Endodermal cell (in vitro differentiated cells): ENCODE measurements at places on chromosomes 11 and 22. TPM values are rescaled to one million over a fixed set of nuclear protein-coding genes. Genes with fewer than 3 reads are reported as not detected.

DNA sequence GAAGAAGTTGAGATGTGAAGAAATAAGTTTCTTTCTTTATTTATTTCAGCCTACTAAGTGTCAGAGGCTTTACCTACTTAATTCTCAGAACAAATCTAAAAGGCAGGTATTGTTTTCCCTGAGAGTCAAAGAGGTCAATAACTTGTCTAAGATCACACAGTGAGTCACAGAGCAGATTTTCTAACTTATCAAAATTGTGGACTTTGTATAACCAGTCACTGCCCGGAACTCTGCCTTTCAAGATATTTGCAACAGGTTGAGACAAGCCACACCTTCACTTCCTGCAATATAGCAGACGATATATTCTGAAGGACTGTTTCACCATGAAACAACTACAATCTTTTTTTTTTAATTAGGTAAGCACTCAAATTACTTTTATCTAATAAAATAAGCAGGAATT is 10.5 kb upstream of the MMP3 start:
- H3K4me1 ChIP-seq, result no peaks in the 10 kb centered on the region
- no peaks in the 10 kb centered on the region for H3K27me3 ChIP-seq
- H3K36me3 ChIP-seq, result no peaks in the 10 kb centered on the region

DNA sequence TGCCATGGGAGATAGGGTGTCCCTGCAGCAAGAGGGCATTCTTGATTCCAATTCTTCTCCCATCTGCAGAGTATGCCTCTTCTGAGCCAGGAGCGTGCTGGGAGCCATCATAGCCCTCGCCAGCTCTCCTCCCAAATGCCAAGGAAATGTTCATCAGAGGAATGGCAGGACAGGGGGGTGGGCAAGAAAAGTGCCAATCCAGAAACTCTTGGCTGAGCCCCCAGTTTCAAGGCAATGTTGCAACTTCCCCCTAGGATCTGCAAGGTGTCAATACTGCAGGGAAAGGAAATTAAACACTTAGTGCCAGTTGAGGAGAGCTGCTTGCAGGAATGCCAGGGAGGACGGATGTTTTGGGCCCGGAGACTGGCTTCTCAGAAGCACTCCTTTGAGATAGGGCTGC is 94.8 kb upstream of the PRDM11 start:
- H3K4me1 ChIP-seq, result no peaks in the 10 kb centered on the region
- H3K27me3 ChIP-seq, result no peaks in the 10 kb centered on the region
- no peaks in the 10 kb centered on the region for H3K36me3 ChIP-seq
- no peak overlapping the region for H3K4me3 ChIP-seq
- no peak overlapping the region for H3K27ac ChIP-seq

GRCh38 chr11:1156506-1157340 is 1.0 kb upstream of the MUC5AC start:
- H3K36me3 ChIP-seq, result no peaks in the 10 kb centered on the region
- H3K27ac ChIP-seq, result no peak overlapping the region
- no peaks in the 10 kb centered on the region for H3K27me3 ChIP-seq
- DNase-seq, result no peak

YPEL1 gene
- 9.3 and 13.4 TPM in 2 replicates for total RNA-seq

DNA sequence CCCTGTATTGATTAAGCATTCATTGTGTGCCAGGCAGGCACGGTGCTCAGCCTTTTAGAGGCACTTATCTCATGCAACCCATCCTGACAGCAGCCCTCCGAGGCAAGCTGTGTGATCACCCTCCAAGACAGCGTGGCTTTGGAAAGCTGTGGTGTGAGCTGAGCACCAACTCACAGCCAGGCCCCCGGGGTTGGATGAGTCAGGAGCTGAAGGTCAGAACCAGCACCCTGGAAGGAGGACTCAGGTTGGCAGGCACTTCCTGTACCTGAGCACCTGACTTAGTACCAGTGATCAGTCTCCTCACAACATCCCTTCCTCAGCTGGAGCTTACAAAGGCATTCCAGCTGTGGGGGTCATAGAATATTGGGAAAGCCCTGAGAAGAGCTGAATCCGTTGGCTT is 9.0 kb downstream of the PATZ1 start:
- peaks cover 10% of the 10 kb centered on the region for H3K4me1 ChIP-seq
- H3K27ac ChIP-seq, result no peak overlapping the region
- no peaks in the 10 kb centered on the region for H3K27me3 ChIP-seq
- no peak overlapping the region for H3K4me3 ChIP-seq
- no peak for DNase-seq

- H3K4me1 ChIP-seq, result no peaks in the 10 kb centered on the region
- no peak for DNase-seq
- no peak overlapping the region for H3K27ac ChIP-seq
- peaks cover 26% of the 10 kb centered on the region for H3K36me3 ChIP-seq
These were observed 38.9 kb downstream of the OR10A6 start for GRCh38 chr11:7892059-7892699.

DNA sequence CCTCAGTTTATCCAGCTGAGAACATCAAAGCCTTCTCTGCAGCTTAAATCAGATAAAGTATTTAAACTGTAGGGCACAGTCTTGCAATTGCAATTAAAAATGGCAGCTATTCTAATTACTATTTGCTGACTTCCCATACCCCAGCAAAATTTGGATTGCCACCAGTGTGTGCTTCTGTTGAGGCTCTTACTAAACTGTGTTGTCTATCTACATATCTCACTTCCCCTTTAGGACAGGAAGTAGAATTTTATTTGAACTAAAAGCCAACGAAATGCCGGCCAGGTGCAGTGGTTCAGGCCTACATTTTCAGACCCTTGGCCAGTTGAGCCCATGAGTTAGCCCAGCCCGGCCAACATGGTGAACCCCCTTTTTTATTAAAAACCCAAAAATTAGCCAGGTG is 7.1 kb downstream of the SAA4 start:
- no peak overlapping the region for H3K4me3 ChIP-seq
- H3K36me3 ChIP-seq, result no peaks in the 10 kb centered on the region
- DNase-seq, result no peak
- H3K27me3 ChIP-seq, result no peaks in the 10 kb centered on the region
- H3K27ac ChIP-seq, result no peak overlapping the region

DNA sequence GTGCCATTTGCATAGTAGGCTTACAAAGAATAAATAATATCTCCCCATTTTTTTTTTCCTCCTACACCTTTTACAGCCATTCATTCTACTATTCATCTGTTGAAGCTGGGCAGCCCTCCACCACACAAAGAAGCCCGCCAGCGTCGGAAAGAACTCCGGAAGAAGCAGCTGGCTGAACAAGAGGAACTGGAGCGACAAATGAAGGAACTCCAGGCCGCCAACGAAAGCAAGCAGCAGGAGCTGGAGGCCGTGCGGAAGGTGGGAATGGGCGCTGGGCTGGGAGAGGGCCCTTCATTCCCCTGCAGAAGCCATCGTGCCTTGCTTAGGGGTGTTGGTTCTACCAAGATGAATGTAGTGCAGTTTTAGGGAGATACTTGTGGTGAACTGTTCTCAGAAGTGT is 68.6 kb downstream of the SWAP70 start:
- no peak for DNase-seq
- H3K27ac ChIP-seq, result peak overlapping the region; percentile 70
- no peaks in the 10 kb centered on the region for H3K4me1 ChIP-seq
- H3K27me3 ChIP-seq, result no peaks in the 10 kb centered on the region
- H3K4me3 ChIP-seq, result no peak overlapping the region

KRTAP5-1 gene
- total RNA-seq, result not detected in 3 replicates

KDM4D gene
- total RNA-seq, result 1.2 and 1.7 TPM in 2 replicates

UBE2L6 gene
- total RNA-seq, result 11.3 to 14.2 TPM (median 12.5 TPM) in 3 replicates

DNA sequence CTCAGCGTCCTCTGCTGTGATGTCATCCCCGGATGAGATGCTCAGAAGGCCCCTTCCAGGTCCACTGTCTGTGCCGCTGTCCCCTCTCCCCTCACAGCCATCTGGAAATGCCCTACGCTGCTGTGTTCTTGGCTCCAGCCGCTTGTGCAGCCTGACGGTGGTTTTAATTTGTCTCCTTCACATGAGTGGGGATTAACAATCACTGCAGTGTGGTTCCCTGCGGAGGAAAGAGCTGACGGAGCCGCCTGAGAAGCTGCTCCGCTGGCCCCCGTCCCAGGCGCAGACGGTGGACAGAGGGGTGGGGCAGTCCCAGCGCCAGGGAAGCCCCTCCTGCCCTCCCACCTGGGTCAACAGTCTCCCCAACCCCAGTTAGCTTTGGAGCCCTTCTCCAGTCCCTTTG is 67.5 kb upstream of the PHF21B start:
- H3K4me3 ChIP-seq, result no peak overlapping the region
- no peak overlapping the region for H3K27ac ChIP-seq
- no peaks in the 10 kb centered on the region for H3K27me3 ChIP-seq
- no peak for DNase-seq
- H3K36me3 ChIP-seq, result no peaks in the 10 kb centered on the region

- H3K27me3 ChIP-seq, result no peaks in the 10 kb centered on the region
- H3K27ac ChIP-seq, result no peak overlapping the region
- no peak overlapping the region for H3K4me3 ChIP-seq
- H3K4me1 ChIP-seq, result peaks cover 8% of the 10 kb centered on the region
- DNase-seq, result no peak
These were observed 497.5 kb downstream of the SOX6 start for GRCh38 chr11:15858881-15859280.

DNA sequence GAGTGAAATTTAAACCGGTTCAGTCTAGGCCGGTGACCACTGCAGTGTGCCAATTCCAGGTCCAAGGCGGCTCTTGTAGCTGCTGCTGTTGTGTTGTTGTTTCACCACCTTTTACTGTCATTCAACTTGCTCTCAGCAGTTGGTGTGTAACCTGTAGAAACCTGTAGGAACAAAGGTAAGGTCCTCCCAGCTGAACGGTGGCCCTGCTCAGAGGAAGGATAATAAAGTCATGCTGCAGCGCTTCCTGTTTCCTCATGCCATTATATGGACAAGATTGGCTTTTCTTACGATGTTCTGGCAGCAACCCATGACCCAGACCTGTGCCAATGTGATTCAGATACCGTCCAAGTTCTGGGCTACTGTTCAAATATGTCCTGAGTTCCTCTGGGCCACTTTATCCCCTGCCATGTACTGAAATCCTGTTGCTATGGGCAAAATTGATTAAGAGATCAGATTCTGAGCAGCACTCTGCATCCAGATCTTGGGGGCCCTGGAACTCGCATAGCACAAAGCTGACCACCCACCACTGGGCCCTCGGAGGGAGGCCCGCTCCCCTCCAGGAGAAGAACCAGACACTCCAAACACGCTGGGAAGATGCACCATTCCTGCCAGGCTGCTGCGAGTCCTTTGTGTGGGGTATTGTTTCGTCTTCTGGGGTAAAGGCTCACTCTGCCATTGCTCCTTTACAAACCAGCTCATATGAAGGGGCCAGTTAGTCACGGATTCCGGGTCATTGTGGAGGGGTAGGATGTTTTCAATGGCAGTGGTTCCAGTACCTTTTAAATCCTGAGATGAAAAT is 13.2 kb downstream of the FAM181B start:
- H3K36me3 ChIP-seq, result no peaks in the 10 kb centered on the region
- H3K4me3 ChIP-seq, result no peak overlapping the region
- no peaks in the 10 kb centered on the region for H3K4me1 ChIP-seq

FXYD6 gene
- total RNA-seq, result 53.5 to 58.8 TPM (median 54.1 TPM) in 3 replicates

LIF gene
- 0.31 to 0.92 TPM (median 0.40 TPM) in 3 replicates for total RNA-seq

- H3K4me3 ChIP-seq, result no peak overlapping the region
- peaks cover 8% of the 10 kb centered on the region for H3K36me3 ChIP-seq
- no peak overlapping the region for H3K27ac ChIP-seq
- no peaks in the 10 kb centered on the region for H3K4me1 ChIP-seq
- no peak for DNase-seq
These were observed 55.4 kb downstream of the QSER1 start for GRCh38 chr11:32947978-32948377.

GRAMD4 gene
- 33.5 and 38.0 TPM in 2 replicates for total RNA-seq

SDHD gene
- total RNA-seq, result 43.4 to 67.3 TPM (median 57.6 TPM) in 3 replicates

- H3K27ac ChIP-seq, result no peak overlapping the region
- H3K4me1 ChIP-seq, result no peaks in the 10 kb centered on the region
- no peaks in the 10 kb centered on the region for H3K36me3 ChIP-seq
- DNase-seq, result no peak
These were observed 64.2 kb upstream of the OLFML1 start for GRCh38 chr11:7421136-7421535.

- H3K36me3 ChIP-seq, result no peaks in the 10 kb centered on the region
- H3K27ac ChIP-seq, result no peak overlapping the region
- peaks cover 6% of the 10 kb centered on the region for H3K4me1 ChIP-seq
- peak; percentile 93 for DNase-seq
These were observed 5.4 kb downstream of the MCHR1 start for GRCh38 chr22:40684728-40685127.

DNA sequence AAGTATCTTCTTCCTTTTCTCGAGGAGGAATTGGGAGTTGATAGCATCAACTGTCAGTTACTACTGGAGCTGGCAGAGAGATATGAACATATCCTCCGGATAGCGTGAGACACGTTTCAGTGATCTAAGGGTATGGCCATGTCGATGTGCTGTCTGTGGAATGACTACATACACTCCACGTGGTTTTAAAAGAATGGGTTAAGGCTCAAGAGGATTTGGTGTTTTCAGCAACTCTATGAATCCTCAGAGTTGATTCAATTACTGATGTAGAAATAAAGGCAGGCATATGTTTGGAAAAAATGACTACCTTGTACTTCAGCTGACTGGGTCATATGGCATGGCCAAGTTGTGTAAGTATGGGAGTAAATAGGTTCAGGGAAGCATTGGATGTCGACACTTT is 22.9 kb downstream of the MMP13 start:
- H3K4me1 ChIP-seq, result no peaks in the 10 kb centered on the region
- DNase-seq, result no peak
- no peak overlapping the region for H3K4me3 ChIP-seq
- H3K27me3 ChIP-seq, result no peaks in the 10 kb centered on the region

- H3K36me3 ChIP-seq, result no peaks in the 10 kb centered on the region
- no peak for DNase-seq
- H3K4me1 ChIP-seq, result no peaks in the 10 kb centered on the region
- no peak overlapping the region for H3K4me3 ChIP-seq
These were observed 35.0 kb downstream of the PPARA start for GRCh38 chr22:46185283-46185682.

GRCh38 chr11:67265633-67266448 is 432 bp upstream of the GRK2 start:
- H3K36me3 ChIP-seq, result peaks cover 20% of the 10 kb centered on the region
- no peaks in the 10 kb centered on the region for H3K27me3 ChIP-seq
- H3K4me3 ChIP-seq, result no peak overlapping the region
- H3K27ac ChIP-seq, result no peak overlapping the region
- peak; percentile 93 for DNase-seq

C11orf97 gene
- not detected in 3 replicates for total RNA-seq
